Lower leg skin (tissue), 4 donors: ENCODE measurements at places on chromosomes 3 and 15.

- DNase-seq, result no peak
Observed at GRCh38 chr3:153906366-153906765, 214.8 kb upstream of the ARHGEF26 start.

- DNase-seq, result no peak
Observed at GRCh38 chr3:134918441-134918840, 123.4 kb downstream of the EPHB1 start.

- no peak for DNase-seq
Observed at GRCh38 chr3:69948246-69948862, 51.2 kb upstream of the SAMMSON start.

GRCh38 chr3:45964139-45964538, 20.9 kb downstream of the CXCR6 start:
- DNase-seq, result no peak

DNA sequence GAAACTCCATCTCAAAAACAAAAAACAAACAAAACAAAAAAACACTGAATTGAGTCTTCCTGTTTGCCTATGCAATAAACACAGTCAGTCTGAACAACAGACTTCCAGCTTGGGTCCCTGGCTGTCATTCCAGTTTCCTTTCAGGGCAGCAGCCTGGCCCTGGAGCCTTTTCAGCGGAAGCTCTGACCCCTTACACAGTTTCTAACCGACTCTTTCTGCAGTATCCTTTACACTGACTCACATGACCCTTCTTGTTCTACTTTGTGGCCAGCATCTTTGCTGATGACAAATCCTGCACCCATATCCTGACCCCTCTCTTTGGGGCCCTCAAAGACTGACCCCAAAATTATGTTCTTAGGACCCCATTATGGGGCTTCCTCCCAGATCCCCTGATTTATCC, 38.3 kb upstream of the INO80 start:
- DNase-seq, result no peak

- peak; percentile 15 for DNase-seq
Observed at GRCh38 chr3:9552252-9552999, 1.2 kb downstream of the LHFPL4 start.

GRCh38 chr3:9239680-9240079, 9.8 kb downstream of the SRGAP3 start:
- DNase-seq, result no peak

DNA sequence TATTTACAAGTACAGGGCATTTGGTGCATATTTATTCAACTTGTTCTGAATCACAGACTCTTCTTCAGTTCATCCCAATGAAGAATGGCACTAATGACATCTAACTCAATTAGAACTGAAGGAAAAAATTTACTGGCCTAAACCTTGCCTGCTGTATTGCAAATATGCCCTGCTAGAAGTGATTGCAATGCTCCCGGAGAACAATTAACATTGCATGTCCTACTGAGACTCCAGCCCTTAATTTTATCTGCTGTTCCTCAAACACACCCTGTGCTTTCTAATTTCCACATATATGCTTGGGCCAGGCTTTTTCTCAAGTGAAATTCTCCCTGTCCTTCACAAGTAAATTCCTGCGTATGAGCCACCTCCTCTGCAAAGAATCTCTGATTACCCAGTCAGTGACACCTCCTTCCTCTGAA, 8.3 kb downstream of the ACKR4 start:
- no peak for DNase-seq

DNA sequence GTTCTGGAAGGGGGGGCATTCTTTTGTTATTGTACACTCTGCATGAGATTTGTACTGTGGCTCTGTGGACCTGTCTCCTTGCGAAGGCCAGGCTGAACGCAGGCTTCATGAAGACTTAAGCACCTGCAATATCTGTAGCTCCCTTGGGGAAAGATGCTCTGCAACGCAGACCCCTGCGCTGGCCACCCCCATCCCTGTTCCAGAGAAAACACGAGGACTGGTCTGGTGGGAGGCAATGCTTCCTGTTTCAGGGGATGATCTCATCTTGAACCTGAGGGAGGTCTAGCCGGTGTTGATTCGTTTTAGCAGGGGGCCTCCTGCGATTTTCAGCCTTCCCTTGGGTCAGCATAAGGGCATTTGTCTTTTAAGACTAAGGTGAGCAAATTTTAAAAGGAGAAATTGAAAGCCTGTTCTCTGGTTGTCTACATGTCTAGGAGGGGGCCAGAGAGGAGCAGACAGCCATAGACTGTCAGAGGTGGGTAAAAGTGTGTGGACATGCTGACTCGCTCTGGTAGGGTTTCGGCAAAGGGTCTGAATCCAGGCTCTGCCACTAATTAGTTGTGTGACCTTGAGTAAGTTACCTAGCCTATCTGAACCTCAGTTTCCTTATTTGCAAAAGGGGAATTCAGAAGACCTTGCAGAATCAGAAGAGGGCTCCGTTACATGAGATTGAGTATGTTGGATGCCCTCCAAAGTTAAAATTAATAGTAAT, 80.9 kb upstream of the RASGRF1 start:
- DNase-seq, result peak; percentile 69

GRCh38 chr15:50890751-50891150, 17.7 kb upstream of the AP4E1 start:
- DNase-seq, result no peak

DNA sequence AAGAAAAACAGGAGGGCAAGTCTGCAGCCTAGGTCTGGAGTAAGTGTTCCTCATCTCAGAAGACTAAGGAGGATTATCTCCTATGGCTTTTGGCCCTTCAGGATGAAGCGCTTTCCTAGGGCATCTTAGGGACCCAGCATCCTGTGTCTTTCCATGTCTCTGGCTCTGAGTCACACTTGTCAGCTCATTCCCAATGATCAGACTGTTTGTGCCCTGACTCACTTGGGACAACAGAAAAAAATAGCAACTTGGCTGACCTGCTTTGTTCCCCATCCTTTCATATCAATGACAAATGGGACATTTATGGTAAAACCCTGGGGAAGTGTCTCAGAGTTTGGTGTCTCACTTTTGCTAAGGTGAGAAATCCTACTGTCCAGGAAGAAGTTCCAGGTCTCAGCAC, 76.2 kb upstream of the OXTR start:
- DNase-seq, result no peak

DNA sequence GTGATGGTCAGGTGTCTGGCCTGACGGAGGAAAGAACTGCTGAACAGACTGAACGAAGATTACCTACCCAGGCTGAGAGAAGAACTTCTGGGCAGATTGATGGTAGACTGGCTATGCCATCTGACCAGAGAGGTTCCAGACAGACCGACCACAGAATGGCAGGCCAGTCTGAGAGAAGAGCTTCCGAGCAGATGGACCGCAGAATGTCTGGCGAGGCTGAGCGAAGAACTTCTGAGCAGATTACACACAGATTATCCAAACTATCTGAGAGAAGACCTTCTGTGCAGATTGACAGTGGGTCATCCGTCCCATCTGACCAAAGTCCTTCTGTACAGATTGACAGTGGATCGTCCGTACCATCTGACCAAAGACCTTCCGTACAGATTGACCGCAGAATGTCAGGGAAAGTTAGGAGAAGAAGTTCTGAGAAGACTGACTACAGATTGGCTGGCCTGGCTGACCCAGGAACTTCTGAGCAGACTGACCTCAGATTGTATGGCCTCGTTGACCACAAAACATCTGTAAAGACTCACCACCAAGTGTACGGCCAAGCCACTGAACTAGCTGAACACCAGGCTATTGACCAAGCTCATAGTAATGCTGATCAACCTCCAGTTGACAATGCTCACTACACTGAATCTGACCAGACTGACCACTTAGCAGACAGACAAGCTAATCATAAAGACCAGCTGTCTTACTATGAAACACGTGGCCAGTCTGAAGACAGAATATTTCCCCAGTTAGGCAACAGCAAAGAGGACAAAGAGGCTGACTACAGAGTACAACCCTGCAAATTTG, 812 bp downstream of the TEX55 start:
- no peak for DNase-seq

DNA sequence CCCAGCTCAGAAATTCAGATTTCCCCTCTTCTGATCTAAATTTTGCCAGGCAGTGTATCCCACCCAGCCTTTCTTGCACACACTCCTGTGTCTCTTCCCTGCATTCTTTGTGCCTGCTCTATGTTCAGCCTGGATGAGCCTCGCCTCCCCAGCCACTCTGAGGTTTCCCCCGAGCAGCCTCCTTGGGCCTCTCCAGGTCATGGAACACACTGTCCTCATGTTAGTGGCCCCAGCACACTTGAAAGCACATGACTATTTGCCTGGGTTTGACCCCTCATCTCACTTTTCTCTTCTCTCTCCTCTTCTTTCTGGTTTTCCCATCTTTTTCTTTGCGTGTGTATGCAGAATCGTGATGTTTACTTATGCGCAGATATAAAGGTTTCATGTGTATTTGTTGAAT, 3.1 kb downstream of the THSD4 start:
- DNase-seq, result no peak

DNA sequence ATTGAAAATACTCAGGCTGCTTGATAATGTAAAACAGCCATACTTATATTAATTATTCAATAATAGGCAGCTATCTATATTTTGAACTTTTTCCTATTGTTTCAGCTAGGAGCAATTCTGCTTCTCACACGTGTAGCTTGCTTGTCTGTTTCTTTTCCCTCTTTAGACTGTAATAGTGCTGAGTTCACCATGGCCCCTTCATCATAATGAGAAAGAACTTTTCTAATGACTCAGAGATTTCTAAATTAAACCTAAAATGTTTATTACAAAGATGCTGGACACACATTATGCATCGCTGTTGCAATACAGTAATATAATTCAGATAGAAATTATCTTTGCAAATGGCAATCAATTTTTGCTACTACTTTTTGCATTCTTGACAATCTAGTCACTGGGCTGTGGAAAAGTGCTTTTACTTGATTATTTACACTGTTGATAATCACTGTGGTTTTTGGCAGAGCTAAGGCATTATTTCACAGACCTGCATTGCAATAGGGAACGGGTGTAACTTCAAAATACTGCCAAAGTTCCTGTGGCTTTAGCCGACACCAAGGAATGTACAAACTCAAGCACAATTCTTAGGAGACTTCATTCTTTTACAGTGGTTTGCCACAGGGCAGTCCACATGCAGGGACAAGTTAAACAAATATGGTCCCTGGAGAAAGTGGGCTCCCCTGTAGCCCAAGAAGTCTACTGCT, 281.0 kb upstream of the TBL1XR1 start:
- DNase-seq, result no peak

DNA sequence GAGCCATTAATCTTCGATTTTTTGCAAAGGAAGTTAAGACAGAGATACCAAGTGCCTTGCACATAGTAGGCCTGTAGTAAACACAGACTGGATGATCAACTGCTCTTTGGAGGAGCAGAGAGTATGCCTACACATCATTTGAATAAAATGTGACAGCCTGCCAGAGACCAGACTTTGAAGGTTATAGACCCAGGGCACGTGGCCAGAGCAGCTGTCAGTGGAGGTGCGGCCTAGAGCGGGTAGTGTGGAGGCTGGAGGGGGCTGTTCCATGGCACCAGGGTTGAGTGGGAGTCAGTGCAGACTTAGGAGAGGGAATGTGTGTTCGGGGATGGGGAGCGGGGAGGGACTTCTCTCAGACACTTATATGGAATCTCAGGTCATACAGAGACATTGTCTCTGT, 80.8 kb downstream of the SMAD3 start:
- no peak for DNase-seq

GRCh38 chr3:51057121-51057520, 328.0 kb upstream of the MANF start:
- DNase-seq, result no peak

- no peak for DNase-seq
Observed at GRCh38 chr3:56357266-56357665, 111.0 kb downstream of the ERC2 start.

DNA sequence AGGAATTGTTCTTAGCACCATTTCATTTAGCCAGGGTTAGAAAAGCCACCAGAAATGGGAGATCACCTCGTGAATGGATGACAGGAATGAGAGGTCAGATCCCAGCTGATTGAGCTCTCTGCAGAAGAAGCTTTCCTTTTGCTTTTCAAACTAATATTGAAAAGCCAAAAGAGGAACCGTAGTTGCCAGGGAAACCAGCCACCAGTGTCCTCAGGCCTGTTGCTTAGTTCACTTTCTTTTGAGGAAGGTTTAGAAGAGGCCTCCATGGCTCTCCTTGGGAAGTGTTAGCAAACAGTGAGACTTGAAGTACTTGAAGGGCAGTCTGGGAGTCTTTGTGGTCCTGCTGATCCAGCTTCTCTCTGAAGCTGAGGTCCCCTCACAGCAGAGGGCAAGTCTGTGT, 7.4 kb upstream of the CCK start:
- no peak for DNase-seq

GRCh38 chr3:156689608-156690007, 15.2 kb downstream of the TIPARP start:
- DNase-seq, result no peak

DNA sequence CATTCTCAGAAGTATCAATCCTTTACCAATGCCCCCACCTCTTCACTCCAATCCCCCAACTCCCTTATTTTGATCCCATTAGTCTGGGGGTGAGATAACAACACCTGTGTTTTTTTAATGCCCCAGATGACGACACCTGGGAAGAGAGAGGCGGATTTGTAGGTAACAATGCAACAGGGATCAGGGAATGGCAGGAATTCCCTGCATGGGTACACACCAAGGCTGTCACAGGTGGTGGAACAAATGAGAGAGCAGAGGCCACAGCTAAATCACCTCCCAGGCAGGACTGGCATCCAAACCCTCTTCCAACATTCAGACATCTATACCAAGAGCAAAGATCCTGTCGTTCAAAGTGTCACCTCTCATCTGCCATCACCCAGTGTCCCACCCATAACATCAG, 319.2 kb upstream of the TRIM42 start:
- no peak for DNase-seq

GRCh38 chr3:190089711-190090110, 31.0 kb downstream of the P3H2 start:
- DNase-seq, result no peak

DNA sequence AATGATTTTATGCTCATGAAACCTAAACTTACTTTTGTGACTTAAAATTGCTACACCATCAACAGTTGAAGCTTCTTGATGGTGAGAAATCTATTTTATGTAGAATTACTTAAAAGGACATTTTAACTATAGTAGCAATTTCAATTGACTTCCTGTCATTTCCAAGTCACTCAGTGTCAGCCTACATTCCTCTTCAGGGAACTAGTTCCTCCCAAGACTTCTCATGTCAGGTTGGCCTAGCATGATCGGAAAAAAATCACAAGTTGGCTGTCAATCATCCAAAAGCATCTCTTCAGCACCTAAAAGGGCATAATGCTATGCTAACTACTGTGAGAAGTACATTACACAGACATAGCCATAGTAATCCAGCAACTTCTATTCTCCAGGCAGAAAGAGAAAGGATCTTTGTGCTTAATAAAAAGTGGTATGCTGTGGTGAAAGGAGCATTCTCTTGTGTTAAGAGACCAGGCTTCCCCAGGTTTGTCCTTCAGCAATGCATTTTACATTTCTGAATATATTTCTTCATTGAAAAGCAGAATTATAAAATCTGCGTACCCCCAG, 893.7 kb downstream of the AGBL1 start:
- no peak for DNase-seq

GRCh38 chr3:45497963-45498362, 96.6 kb upstream of the LIMD1 start:
- no peak for DNase-seq

DNA sequence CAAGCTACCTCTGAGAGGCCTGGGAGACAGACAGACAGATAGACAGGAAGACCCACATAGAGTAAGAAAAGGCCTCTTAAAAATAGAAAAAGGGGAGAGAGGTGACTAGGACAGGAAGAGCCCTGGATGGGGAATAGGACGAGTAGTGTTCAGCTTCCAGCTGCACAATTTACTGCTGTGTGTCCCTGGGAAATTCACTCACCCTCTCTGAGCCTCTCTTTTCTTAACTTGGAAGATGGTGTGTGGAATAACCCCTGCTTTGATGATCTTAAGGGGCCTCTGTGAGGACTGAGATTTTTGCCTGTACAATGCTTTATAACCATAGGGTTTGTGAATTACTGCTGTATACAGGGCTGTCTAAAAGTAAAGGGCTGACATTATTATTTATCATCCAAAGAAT, 37.5 kb downstream of the FEM1B start:
- no peak for DNase-seq
